ENCODE measurements at places on chromosomes 11 and 22. TPM values are rescaled to one million over a fixed set of nuclear protein-coding genes. Genes with fewer than 3 reads are reported as not detected.

SLN gene
- not detected for total RNA-seq

MSANTD4 gene
- total RNA-seq = 19.6 TPM

SLC22A8 gene
- total RNA-seq = not detected

ABTB2 gene
- 22.7 TPM for total RNA-seq

DNA sequence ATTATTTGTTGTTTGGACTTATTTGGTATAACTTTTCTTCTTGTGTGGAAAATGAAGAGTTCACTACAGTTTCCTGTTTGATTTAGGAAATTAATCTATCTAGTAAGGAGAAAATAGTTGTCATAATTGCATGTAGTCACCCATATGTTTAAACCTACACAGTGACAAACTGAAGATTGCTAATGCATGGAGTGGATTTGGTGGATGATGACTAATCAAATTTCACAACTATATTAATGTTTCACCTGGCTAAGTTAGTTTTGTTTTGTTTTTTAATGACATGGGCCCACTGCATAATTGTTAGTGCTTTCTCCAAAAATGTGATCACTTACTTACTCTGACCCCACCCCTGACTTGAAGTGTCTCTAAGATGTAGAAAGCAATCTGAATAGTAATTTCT is 170.6 kb downstream of the DYNC2H1 start:
- no peak for DNase-seq
- no peak overlapping the region for H3K4me3 ChIP-seq
- no peaks in the 10 kb centered on the region for H3K27me3 ChIP-seq
- H3K27ac ChIP-seq = no peak overlapping the region
- H3K4me1 ChIP-seq = no peaks in the 10 kb centered on the region
- H3K36me3 ChIP-seq = no peaks in the 10 kb centered on the region

KCNK4 gene
- 1.1 TPM for total RNA-seq

AIFM3 gene
- 2.7 TPM for total RNA-seq

LSP1 gene
- 0.90 TPM for total RNA-seq

DNA sequence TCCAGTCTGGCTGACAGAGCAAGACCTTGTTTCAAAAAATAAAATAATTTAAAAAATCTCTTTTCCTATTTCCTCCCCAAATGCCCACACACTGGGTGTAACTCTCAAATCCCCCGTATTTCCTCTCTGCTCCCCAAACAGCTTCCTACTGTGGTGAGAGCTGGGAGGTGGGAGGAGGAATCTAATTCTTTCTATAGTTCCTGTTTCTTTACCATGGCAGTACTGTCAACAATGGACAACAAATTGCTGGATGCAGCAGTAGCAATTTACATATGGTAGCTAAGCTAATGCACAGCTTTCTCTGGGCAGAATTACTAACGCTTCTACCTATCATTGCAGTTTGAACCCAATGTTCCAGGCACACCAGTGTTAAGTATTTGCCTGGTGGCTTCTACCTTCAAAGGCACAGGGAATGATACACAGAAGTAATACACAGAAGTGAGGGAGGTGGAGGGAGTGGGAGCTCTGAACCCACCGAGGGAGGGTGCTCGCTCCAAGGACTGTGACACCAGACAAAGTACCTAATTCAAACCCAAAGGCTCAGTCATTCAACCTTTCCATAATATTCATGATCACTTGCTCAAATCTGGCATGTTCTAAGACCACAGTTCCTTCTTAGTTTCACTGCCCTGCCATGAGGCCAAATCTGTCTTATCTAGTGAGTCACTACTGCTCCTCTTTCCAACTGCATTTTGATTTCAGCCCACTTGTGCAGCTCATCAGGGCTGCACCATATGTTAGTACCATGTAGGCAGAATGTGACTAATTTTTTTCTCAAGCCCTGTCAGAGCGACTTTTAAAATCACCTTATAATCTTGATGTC is 37.9 kb downstream of the CELF1 start:
- no peaks in the 10 kb centered on the region for H3K27me3 ChIP-seq
- H3K4me1 ChIP-seq = peaks cover 52% of the 10 kb centered on the region
- DNase-seq = no peak
- no peak overlapping the region for H3K4me3 ChIP-seq

- no peak overlapping the region for H3K27ac ChIP-seq
- DNase-seq = no peak
- H3K36me3 ChIP-seq = no peaks in the 10 kb centered on the region
Observed at GRCh38 chr11:117417342-117417741, 89.7 kb downstream of the CEP164 start.

GRCh38 chr11:101288392-101288791 is 158.8 kb upstream of the PGR start:
- H3K4me1 ChIP-seq = no peaks in the 10 kb centered on the region
- H3K27me3 ChIP-seq = no peaks in the 10 kb centered on the region
- no peak overlapping the region for H3K4me3 ChIP-seq

- no peak for DNase-seq
- H3K27me3 ChIP-seq = no peaks in the 10 kb centered on the region
- H3K4me3 ChIP-seq = no peak overlapping the region
- no peaks in the 10 kb centered on the region for H3K4me1 ChIP-seq
Observed at GRCh38 chr22:35114131-35114980, 48.4 kb downstream of the ISX start.

- 0 out of 2 replicates have a peak, but pooled peaks cover 5% of the 10 kb centered on the region for H3K4me1 ChIP-seq
- no peak for DNase-seq
- no peaks in the 10 kb centered on the region for H3K27me3 ChIP-seq
- no peaks in the 10 kb centered on the region for H3K36me3 ChIP-seq
- no peak overlapping the region for H3K4me3 ChIP-seq
Observed at GRCh38 chr11:66912911-66913310, 45.3 kb downstream of the PC start.

GRCh38 chr11:76769645-76770586 is 13.2 kb upstream of the TSKU start:
- peaks cover 27% of the 10 kb centered on the region for H3K4me1 ChIP-seq
- H3K36me3 ChIP-seq = no peaks in the 10 kb centered on the region
- no peak overlapping the region for H3K4me3 ChIP-seq
- no peak for DNase-seq
- peak overlapping the region; percentile 66 for H3K27ac ChIP-seq

GRCh38 chr11:15059132-15059915 is 14.1 kb upstream of the CALCB start:
- no peaks in the 10 kb centered on the region for H3K36me3 ChIP-seq
- peaks cover 2% of the 10 kb centered on the region for H3K27me3 ChIP-seq
- H3K27ac ChIP-seq = no peak overlapping the region
- no peak overlapping the region for H3K4me3 ChIP-seq

- no peak overlapping the region for H3K4me3 ChIP-seq
- H3K27ac ChIP-seq = no peak overlapping the region
- no peak for DNase-seq
- no peaks in the 10 kb centered on the region for H3K4me1 ChIP-seq
- no peaks in the 10 kb centered on the region for H3K27me3 ChIP-seq
Observed at GRCh38 chr11:117218133-117218915, 13.5 kb downstream of the PCSK7 start.

OVOL1 gene
- total RNA-seq = 0.23 TPM
